ENCODE measurements at places on chromosomes 16 and 17.

DNA sequence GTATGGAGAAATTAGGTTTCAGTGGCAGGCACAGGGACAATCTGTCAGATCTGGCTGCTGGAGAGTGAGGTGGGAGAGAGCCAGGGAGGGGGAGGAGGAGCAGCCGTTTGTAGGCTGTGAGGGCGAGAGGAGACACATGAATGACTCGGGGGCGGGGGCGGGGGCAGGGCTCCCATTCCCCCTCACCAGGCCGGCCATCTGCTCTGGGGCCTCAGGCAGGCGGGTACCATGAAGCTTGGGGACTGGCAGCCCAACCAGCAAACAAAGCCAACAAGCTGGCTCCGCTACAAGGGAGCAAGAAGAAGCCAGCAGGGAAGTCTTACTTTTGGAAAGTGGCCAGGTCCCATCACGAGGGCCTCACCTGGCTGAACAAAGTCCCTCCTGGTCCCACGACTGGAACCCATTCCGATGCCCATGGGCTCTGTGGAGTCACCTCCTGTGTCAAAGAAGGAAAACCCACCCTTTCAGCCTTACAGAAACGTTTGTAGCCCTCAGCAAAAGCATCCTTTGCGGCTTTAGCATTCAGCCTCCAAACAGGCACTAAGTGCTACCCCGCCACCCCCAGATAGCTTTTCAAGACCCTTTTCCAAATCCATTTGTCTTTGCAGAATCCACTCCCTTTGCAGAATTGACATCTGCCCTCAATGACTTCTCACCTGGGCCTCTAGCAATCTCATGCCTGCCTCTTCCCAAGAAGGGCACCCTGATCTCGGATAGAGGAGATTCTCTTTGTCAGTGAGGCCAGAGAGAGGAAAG is 9.2 kb upstream of the SSTR2 start:
- no peak for DNase-seq

DNA sequence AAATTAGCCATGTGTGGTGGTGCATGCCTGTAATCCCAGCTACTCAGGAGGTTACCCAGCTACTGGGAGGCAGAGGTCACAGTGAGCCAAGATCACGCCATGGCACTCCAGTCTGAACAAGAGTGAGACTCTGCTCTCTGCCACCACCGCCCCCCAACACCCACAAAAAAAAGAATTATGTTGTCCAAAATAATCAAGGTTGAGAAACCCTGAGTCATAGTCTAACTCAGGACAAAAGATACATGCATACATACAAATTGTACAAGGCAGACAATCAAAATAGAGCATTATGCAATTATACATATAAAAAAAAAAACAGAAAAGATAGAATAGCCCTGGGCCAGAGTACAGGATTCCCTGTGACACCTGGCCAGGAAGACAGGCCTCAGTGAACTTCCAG is 6.6 kb upstream of the KPNB1 start:
- DNase-seq: no peak

GRCh38 chr16:28087675-28088300 is 24.3 kb upstream of the GSG1L start:
- DNase-seq: no peak

DNA sequence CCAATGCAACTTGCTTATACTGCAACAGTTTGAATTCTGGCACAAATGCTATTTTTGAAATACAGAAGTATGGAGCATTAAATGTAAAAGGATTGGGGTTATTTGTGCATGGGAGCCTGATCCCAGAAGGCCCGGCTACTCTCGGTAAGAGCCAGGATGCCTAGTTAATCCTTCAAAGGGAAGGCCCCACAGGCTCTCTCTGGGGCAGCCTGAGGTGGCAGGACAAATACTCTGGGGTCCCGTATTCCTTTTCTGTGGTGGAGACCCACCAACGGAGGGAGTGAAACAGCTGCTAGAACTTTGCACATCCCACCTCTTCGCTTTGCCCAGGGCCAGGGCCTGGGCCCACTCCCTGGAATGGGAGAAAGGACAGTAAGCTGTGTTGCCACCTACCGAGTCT is 30.4 kb downstream of the ERN1 start:
- no peak for DNase-seq

DNA sequence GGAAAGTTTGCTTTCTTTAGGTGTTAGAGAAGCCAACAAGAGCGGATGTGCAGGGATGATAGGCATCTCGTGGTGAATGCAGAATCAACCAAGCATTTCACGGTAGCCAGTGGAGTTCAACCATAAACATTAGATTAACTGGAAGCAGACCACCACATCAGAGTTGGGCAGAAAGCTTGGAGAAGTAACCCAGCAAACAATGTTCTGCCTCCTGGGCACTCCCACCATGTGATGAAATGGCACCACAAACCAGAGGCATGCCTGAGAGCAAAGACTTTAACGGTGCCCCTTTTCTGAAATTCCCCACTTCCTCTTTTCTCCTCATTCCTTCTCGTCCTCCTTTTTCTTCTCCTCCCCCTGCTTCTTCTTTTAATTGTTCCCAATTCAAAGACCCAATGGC is 193.5 kb upstream of the ANKFN1 start:
- DNase-seq: no peak

All from esophagus squamous epithelium (tissue), 5 donors.